ENCODE measurements at places on chromosomes 6 and 20.

DNA sequence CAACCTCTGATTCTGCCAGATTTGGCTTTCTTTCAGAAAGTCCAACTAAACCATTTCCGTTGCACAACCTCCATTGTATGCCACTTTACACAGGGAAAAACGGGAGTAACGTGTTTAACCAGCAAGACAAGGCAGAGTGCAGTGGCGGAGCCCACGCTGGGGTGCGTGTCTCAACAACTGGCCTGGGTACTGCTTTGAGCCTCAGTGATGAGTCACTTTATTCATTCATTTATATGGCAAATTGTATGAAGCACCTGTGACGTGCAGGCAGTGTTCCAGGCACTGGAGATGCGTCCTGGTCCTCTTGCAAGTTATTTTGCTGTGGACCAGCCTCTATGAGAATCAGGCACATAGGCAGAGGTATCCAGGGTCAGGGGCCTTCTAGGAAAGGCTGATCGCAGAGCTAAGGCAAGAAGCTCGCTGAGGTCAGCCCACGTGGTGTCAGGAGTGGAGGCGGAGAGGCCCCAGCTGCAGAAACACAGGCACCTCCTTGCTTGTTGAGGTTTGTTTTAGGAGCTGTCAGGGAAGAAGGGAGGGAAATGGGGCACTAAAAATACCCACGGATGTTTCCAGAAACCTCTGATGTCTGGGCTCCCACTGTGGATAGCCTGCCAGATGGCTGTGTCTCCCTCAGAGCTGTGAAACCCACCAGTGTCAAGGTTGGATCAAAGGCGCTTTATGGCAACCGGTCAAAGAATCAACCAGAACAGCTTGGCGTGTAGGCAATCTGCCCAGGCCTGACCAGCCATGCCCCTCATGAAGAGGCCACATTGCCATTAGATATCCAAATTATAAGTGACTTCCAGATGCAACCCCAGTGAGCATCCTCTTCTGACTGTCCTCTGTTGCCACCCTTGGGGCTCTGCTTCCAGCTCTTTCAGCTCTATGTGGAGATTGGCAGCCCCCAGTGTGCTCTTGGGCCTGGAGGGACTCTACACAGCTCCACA, 157.2 kb downstream of the CD83 start:
- DNase-seq: no peak

- no peak for DNase-seq
These were observed 133.9 kb upstream of the BEND6 start for GRCh38 chr6:56821005-56821432.

DNA sequence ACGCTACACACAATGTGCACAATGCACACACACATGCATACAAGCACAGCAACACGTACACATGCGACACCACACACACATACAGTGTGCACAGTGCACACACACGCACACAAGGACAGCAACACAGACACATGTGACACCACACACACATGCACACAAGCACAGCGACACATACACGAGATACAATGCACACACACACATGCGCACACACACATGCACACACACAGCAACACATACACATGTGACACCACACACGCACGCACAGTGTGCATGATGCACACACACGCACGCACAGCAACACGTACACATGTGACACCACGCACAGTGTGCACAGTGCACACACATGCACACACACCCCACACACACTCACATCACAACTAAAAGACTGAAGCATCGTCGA, 327.3 kb downstream of the THBS2 start:
- no peak for DNase-seq

DNA sequence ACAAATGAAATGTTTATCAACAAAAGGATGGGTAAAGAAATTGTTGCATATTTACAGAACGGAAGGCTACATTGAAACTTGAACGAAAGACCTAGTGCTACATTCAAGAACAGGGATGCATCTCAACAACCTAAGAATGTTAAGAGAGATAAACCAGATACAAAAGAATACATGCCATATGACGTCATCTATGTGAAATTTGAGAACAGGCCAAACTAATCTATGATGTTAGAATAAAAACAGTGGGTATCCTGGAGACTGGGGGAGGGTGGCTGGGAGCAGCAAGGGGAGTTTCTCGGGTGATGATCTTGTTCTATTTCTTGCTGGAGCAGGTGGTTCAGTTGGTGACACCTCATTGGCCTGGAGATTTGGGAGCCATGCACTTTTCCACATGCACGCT, 81.5 kb downstream of the SULF2 start:
- no peak for DNase-seq

GRCh38 chr6:163169521-163169920, 245.0 kb upstream of the QKI start:
- DNase-seq: no peak

DNA sequence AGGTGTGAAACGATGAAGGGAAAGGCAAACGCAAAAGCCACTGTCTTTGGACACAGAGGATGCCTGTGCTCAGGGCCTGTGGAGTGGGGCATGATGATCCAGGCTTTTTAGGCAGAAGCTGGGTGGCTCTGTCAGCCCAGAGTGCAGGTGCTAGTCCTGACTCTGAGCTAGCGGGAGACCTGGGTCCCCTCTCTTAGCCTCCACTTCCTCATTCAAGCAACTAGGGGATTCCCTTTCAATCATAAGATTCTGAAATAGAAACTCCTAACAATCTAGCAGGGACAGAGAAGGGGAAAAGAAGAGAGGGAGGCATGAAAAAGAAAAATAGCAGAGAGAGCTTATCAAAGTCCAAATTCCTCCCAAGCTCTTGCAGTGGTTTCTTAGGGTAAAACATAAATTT, 7.6 kb upstream of the HIVEP2 start:
- DNase-seq: no peak

GRCh38 chr6:22673474-22673873, 104.1 kb downstream of the HDGFL1 start:
- no peak for DNase-seq

GRCh38 chr20:13041574-13042457, 33.0 kb downstream of the SPTLC3 start:
- no peak for DNase-seq

GRCh38 chr6:5652406-5653137, 354.2 kb downstream of the NRN1 start:
- DNase-seq: no peak

DNA sequence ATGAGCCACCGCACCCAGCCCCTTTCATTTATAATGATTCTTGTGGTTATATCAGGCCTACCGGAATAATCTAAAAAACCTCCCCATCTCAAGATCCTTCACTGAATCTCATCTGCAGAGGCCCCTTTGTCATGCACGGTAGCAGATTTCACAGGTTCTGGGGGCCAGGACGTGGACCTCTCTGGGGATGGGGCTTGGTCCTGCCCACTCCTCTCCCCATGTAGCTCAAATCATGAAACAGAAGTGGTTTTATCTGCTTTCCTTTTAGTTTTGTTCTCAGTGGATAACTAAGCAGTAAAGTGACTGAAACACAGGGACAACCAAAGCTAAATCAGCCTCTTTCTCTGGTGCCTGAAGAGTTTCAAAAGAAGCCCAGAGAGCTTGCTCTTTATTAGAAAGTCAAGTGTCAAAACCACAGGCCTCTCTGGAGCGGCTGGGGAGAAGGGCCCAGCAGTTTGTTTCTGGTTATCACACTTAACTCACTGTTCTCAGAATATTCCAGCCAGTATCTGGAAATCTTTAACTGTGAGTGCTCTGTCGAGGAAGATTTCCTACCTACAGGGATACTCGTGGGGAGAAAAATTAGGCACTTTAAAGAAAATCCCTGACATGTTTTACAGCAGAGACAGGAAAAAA, 60.6 kb upstream of the FAM184A start:
- DNase-seq: no peak

- no peak for DNase-seq
These were observed 11.7 kb downstream of the OSER1 start for GRCh38 chr20:44198872-44199271.

DNA sequence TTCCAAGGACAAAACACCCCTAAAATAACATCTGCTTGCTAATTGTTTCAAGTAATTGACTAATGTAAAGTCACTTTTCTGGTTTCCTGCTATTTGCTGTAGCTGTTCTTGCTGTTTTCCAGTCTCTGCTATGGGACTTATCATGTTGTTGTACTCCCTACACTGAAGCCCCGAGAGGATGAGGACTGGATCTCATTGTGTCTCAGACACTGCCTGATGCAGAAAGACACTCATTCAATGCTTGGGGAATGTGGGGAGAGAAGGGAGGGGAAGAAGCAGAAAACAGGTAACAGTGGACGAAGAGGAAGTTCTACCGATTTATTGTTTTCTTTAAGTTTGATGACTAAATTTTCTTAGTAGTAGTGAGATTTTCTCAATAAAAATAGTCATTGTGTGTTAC, 79.8 kb downstream of the DOK5 start:
- no peak for DNase-seq

GRCh38 chr6:110741517-110741916, 73.8 kb downstream of the CDK19 start:
- no peak for DNase-seq

GRCh38 chr6:137708481-137708880, 158.6 kb upstream of the TNFAIP3 start:
- DNase-seq: no peak

GRCh38 chr6:11650025-11650696, 112.6 kb downstream of the TMEM170B start:
- DNase-seq: no peak

GRCh38 chr20:31717478-31718201, 5.0 kb downstream of the BCL2L1 start:
- DNase-seq: no peak

- no peak for DNase-seq
These were observed 36.1 kb upstream of the NKX2-4 start for GRCh38 chr20:21433329-21433890.

- DNase-seq: no peak
These were observed 23.2 kb upstream of the ARG1 start for GRCh38 chr6:131549811-131550210.

- DNase-seq: no peak
These were observed 141.1 kb upstream of the AFDN start for GRCh38 chr6:167685654-167686053.

- DNase-seq: no peak
These were observed 15.3 kb downstream of the IPCEF1 start for GRCh38 chr6:154341336-154341735.

DNA sequence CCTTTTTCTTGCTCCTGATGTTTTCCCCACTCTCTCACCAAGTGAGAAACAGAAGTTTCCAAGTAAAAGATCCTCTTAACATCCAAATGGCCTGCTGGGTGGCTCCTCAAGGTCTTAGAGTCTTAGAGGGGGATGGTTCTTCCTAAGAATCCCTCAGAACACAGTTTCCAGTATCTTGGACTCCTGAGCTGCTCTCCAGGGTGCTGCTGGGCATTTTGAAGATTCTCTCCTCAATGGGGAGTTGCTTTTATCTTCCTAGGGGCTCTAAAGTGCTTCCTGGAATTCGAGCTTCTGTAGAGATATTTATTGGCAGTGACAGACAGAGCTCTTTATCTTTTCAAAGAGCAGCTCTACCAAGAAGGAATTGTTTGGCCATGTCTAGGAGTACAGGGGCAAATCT, 70.8 kb upstream of the SLC35B3 start:
- DNase-seq: no peak

DNA sequence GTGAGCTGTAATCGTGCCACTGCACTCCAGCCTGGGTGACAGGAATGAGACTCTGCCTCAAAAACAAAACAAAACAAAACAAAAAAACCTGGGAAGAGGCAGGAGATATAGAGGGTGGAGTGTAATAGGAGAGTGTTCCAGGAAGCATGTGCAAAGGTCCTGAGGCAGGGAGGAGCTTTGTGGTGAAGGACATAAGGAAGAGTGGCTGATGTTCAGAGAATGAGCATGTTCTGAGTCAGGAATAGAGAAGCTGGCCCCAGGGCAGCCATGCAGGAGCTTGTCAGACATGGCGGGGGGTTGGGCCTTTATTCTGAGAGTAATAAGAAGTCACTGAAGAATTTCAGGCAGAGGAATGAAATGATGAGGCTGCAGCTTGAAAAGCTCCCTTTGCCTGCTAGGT, 337.0 kb downstream of the CDH26 start:
- DNase-seq: no peak

GRCh38 chr20:50482396-50482981, 27.7 kb upstream of the PTPN1 start:
- no peak for DNase-seq

GRCh38 chr6:11292594-11293236, 60.2 kb upstream of the NEDD9 start:
- no peak for DNase-seq

DNA sequence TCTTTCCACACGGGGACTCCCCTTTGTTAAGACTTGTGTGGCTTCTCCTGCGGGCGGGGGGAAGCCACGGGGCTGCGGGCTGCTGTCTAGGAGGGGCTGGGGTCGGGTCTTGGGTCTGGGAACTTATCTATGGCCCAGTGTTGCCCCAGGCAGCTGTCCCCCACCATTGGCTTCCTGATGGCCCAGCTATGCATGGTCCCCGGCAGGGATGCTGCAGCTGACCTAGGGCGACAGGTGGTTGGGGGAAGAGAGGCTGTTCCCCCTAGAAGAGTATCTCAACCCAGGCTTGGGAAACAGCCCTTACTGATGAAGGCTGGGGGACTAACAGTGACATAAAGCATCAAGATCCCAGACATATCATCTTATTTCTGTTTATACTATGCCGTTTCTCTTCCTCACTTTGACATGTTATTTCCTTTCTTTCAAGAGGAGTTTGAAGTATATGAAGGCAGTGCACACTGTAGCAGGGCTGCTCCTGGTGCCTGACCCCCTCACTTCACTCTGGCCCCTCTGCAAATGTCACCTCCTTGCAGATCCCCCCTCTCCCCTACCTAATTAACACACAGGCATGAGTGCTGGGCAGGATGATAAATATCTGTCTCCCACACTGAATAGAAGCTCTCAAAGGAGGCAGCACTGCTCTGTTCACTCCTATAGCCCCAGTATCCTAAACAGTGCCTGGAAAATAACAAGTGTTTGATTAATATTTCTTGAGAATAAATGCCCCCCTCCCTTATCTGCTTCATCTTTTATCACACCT, 87.0 kb downstream of the HIVEP2 start:
- no peak for DNase-seq

DNA sequence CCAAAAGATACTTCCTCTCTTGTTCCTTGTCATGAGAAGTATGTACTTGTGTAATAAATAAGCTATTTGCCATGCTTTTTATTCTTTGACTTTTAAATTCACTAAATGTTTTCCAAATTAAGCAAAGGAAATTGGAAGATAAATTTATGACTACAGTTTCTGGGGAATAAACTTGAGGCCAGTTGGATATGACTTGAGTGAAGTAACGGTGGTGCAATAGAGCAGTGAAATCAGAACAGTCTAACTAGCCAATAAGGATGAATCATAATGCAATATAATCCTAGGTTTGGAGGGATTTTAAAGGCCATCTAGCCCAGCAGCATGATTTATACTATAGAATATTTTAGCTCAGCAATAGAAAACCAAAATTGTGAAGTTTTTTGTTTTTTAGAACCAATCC, 183.8 kb upstream of the TCF21 start:
- no peak for DNase-seq

GRCh38 chr20:58129721-58130151, 98.7 kb downstream of the ANKRD60 start:
- no peak for DNase-seq

Data from cortex of kidney (tissue), 1 donor.